ENCODE measurements at places on chromosomes 13 and 19. TPM values are rescaled to one million over a fixed set of nuclear protein-coding genes. Genes with fewer than 3 reads are reported as not detected.

ZNF730 gene
- 2.4 TPM for total RNA-seq

CELF5 gene
- total RNA-seq, result not detected

FAM216B gene
- not detected for total RNA-seq

ZNF558 gene
- total RNA-seq, result 0.15 TPM

KLK4 gene
- total RNA-seq, result not detected

ZNF69 gene
- 0.91 TPM for total RNA-seq

ZSCAN4 gene
- total RNA-seq, result not detected

ADAMTSL5 gene
- total RNA-seq, result 0.32 TPM

MAP2K7 gene
- 11.6 TPM for total RNA-seq

HNRNPUL1 gene
- 54.9 TPM for total RNA-seq

CGB1 gene
- not detected for total RNA-seq

MEDAG gene
- total RNA-seq, result 90.3 TPM

Data from epithelial cell of umbilical artery (primary cell).